ENCODE measurements at places on chromosomes 5 and 9. TPM values are rescaled to one million over a fixed set of nuclear protein-coding genes. Genes with fewer than 3 reads are reported as not detected.

The DDX31 gene
- total RNA-seq, result 25.8 TPM

The UBE2QL1 gene
- total RNA-seq, result not detected

The SPINK5 gene
- total RNA-seq, result not detected

The PCDHGB6 gene
- 0.22 TPM for total RNA-seq

- H3K36me3 ChIP-seq, result no peaks in the 10 kb centered on the region
- no peaks in the 10 kb centered on the region for H3K27me3 ChIP-seq
- no peak overlapping the region for H3K4me3 ChIP-seq
- no peak for DNase-seq
Measured at GRCh38 chr5:26104175-26104574, 934.2 kb downstream of the CDH9 start.

DNA sequence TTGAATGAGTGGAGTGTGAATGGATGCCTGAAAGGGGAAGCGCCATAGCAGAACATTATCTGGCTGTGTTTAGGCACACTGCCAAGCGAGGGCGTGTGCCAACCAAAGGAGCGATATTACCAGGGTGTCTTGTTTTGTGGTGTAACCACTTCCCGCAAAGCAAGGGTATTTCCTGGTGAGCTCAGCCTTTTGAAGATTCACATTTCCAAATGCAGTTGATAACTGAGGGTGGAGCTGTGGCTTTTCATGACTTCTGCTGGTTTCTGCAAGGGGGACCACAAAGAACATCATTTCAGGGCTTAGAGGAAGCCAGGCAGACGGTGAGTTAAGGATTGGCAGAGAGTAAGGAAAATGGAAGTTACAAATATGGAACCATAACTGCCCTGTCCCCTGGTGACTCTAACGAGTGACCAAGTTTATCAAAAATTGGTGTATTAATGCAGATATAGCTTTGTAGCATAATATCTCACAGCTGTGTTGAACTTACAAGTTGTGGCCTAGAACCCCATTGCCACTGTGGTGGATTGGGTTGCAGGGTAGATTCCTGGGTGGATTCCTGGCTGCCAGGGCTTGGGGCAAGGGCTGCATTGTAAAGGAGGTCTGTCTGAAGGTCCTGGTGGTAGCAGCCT, 71.4 kb downstream of the RALGPS1 start:
- DNase-seq, result peak; percentile 93
- H3K27me3 ChIP-seq, result peaks cover 7% of the 10 kb centered on the region
- peak overlapping the region; percentile 33 for H3K27ac ChIP-seq
- H3K4me3 ChIP-seq, result no peak overlapping the region

- H3K4me3 ChIP-seq, result no peak overlapping the region
- DNase-seq, result no peak
- H3K36me3 ChIP-seq, result no peaks in the 10 kb centered on the region
- peaks cover 30% of the 10 kb centered on the region for H3K4me1 ChIP-seq
- H3K27ac ChIP-seq, result no peak overlapping the region
Measured at GRCh38 chr5:151219789-151220188, 4.1 kb downstream of the CCDC69 start.

DNA sequence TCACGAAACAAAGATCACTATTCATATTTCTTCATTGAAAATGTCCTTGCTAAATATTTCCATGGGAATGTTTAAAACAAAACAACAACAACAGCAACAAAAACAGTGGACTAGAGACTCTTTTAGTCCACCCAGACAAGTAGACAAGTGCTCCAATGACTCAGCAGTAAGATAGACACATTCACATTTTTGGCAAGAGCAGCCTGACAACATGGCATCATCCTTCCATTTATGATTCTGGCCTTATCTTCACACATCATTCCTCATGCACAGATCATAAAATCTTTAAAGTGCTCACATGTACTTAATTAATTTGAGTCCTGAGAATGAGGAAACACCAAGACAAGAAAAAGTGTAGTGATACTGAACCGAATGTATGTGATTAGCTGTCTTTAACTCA, 132.6 kb upstream of the PDE4D start:
- no peak for DNase-seq
- H3K27ac ChIP-seq, result no peak overlapping the region
- H3K4me1 ChIP-seq, result no peaks in the 10 kb centered on the region
- no peaks in the 10 kb centered on the region for H3K36me3 ChIP-seq
- H3K4me3 ChIP-seq, result no peak overlapping the region
- no peaks in the 10 kb centered on the region for H3K27me3 ChIP-seq

- H3K36me3 ChIP-seq, result no peaks in the 10 kb centered on the region
- H3K4me3 ChIP-seq, result no peak overlapping the region
Measured at GRCh38 chr5:163649514-163649913, 144.1 kb downstream of the MAT2B start.

GRCh38 chr9:79166005-79166404, 405.8 kb upstream of the TLE4 start:
- H3K36me3 ChIP-seq, result no peaks in the 10 kb centered on the region
- no peak overlapping the region for H3K27ac ChIP-seq
- H3K4me1 ChIP-seq, result no peaks in the 10 kb centered on the region
- H3K27me3 ChIP-seq, result no peaks in the 10 kb centered on the region
- H3K4me3 ChIP-seq, result no peak overlapping the region
- no peak for DNase-seq

GRCh38 chr9:126678989-126679388, 65.3 kb downstream of the LMX1B start:
- no peak for DNase-seq
- no peaks in the 10 kb centered on the region for H3K27me3 ChIP-seq
- H3K36me3 ChIP-seq, result no peaks in the 10 kb centered on the region
- H3K4me1 ChIP-seq, result no peaks in the 10 kb centered on the region
- H3K27ac ChIP-seq, result no peak overlapping the region

DNA sequence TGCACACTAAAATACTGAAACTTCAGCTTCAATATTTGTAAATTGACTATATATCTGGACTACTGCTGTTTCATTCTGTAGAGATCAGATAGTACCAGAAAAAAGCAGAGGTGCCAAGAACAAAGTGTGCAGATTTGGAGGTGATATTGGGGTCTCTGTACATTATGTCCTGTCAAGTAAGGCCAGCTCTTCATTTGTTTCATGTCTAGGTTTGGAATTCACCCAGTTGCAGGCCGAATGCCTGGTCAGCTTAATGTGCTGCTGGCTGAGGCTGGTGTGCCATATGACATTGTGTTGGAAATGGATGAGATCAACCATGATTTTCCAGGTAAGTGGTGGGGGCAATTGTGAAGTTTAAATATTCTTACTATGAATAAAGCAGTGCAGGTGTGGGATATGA, 96.9 kb downstream of the NNT start:
- no peaks in the 10 kb centered on the region for H3K4me1 ChIP-seq
- no peak overlapping the region for H3K27ac ChIP-seq
- no peaks in the 10 kb centered on the region for H3K36me3 ChIP-seq
- no peak overlapping the region for H3K4me3 ChIP-seq

Measured in HCT116 (cell line).